ENCODE measurements at places on chromosomes 3 and 15.

- no peak for DNase-seq
Measured at GRCh38 chr3:185653949-185654757, 68.1 kb downstream of the SENP2 start.

- DNase-seq: no peak
Measured at GRCh38 chr15:37880009-37880834, 54.2 kb upstream of the TMCO5A start.

GRCh38 chr15:78617076-78617475, 3.7 kb downstream of the CHRNA3 start:
- DNase-seq: no peak

DNA sequence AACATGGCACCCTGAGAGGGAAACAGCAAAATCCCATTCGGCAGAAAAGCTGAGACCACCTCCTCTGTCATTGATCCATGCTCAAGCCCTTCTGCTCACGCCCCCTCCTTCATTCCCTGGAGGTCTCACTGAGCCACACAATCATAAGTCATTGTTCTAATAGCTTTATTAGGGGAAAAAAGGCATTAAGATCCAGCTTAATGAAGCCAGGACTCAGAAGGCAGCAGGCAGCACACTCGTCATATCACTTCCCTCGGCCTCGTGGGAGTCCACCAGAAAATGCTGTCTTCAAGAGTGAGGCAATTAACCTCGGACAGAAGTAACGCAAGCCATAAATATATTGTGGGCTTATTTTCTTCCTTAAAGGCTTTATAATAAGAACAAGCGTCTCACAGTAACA, 153.9 kb upstream of the PPP2R3A start:
- DNase-seq: no peak

GRCh38 chr3:53823026-53823955, 22.9 kb downstream of the CHDH start:
- DNase-seq: no peak

DNA sequence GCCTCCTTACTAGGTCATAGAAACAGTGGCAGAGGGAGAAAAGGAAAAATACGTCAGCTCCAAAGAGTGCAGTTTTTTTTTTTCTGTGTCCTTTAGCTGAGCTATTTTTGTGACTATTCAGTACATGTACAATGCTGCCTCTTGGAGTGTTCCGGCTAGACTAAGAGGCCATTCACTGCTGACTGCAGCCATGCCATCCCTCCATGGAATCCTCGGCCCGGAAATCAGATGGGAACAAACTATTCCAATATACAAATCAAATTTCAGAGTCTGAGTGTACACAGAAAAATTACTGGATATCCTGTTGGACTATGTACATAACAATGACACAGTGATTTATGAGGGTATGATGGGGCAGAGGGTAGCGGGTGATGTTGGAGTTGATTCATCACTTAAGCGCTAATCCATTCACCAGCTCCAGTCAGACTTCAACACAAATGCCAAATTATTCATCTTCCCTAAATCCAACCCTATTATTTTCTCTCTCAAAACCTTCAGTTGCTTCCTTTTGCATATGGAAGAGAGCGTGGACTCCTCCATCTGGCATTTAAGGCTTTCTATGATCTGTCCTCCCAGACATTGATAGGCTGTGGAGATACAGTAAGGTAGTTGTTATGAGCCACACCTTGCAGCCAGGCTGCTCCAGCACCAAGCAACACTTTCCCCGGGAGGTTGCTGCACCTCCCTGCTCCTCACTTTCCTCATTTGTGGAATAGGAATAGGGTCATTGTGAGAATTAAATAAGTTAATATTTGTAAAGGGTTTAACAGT, 109.1 kb downstream of the LPP start:
- no peak for DNase-seq

GRCh38 chr15:101172501-101173071, 79.3 kb downstream of the CHSY1 start:
- DNase-seq: no peak

DNA sequence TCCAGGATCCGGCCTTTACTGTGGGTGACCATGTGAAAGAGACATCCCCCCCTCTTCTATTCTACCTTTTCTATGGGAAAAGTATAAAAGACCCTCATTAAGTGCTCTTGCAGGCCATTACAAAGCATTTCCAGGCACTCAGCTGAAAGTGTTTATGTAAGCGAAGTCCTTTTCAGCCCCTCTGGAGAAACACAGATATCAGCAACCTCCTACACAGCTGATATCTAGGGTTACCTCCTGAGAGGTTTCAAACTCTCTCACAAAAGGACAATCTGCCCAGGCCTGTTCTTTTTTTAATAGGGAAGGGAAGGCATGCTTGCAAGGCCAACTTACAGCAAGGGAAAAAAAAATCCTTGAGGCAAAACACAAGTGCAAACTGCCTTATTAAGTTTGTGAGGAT, 12.6 kb downstream of the ETV5 start:
- no peak for DNase-seq

DNA sequence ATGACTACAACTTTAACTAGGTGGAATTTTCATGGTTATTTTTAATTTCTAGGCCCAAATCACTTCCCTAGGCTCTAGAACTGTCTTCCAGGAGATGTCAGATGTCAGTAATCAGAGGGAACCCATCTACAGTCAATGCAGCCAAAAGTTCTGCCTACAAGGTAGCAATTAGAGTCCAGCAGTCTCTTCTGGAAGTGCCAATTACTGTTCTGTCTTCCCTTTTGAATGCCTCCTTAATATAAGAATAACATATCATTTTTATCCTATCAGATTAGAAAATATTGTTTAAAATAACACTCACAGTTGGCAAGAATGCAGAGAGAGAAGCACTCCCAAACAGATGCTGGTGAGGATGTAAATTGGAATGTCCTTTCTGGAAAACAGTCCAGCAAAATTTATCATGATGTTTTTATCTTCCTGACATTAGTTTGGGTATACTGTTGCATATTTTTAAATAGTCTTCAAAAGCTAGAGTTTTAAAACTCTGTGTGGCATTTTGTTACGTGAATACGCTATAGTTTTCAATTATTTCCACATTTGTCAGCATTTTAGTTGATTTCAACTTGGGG, 543.7 kb downstream of the FHIT start:
- no peak for DNase-seq

GRCh38 chr3:63954182-63954581, 42.0 kb upstream of the SCAANT1 start:
- DNase-seq: no peak

GRCh38 chr15:29674661-29675533, 147.4 kb downstream of the TJP1 start:
- no peak for DNase-seq

GRCh38 chr3:71388535-71389120, 194.9 kb downstream of the FOXP1 start:
- DNase-seq: no peak

DNA sequence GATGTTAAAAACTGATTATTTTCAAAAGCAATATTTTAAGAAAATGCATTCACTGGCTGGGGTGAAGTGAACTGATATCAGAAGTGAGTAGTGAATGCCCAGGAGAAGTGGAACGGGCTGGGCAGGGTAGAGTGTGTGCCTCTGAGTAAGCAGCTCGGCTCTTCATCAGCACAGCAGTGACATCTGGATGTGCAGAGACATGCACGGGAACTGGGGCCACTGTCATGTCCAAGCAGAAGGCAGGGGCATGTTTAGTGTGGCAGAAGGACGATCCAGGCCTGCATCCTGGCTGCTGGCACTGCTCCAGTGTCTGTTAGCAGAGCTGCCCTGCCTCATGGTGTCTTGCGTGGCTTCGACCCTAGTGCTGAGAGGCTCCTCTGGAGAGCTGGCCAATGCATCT, 305.6 kb upstream of the LRRFIP2 start:
- DNase-seq: no peak

- no peak for DNase-seq
Measured at GRCh38 chr15:46636206-46636605, 1001.4 kb downstream of the SQOR start.

- no peak for DNase-seq
Measured at GRCh38 chr15:29952225-29952624, 130.0 kb upstream of the TJP1 start.

GRCh38 chr15:20294651-20295237, 246.9 kb downstream of the GOLGA6L6 start:
- no peak for DNase-seq

DNA sequence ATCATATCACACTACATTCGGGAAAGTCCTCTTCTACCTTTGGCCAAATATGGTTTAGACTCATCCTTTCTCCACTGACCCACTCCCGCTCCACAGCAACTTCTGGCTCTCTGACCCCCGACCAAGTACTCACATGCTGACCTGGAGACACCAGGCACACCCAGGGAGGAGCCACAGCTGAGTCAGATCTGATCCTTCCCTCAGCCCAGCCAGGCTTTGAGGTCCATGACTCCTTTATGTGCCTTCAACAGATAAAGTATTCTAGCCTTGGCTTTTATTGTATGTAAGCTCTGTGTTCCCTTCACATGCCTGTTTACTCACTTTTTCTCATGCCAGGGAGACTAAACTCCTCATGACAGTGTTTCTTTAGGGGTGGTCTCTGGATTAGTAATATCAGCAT, 166.9 kb upstream of the UMPS start:
- DNase-seq: no peak

GRCh38 chr3:131526801-131527347, 24.1 kb upstream of the MRPL3 start:
- no peak for DNase-seq

DNA sequence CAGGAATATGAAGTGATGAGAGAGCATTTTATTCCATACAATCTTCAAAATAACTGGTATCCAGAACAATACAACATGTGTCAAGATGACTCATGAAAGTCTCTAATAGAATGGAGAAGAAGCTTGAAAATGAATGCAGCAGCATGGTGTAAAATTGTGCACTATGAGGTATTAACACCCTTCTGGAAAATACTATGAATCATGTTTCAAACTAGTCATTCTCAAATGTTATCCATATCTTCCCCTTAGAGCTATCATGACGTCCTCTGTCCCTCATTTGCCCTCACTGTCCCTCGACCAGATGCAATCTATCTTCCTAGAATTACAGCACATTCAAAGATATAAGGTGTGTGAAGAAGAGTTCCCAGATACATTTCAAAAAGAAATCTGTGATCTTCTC, 198.2 kb downstream of the NECTIN3 start:
- DNase-seq: no peak

DNA sequence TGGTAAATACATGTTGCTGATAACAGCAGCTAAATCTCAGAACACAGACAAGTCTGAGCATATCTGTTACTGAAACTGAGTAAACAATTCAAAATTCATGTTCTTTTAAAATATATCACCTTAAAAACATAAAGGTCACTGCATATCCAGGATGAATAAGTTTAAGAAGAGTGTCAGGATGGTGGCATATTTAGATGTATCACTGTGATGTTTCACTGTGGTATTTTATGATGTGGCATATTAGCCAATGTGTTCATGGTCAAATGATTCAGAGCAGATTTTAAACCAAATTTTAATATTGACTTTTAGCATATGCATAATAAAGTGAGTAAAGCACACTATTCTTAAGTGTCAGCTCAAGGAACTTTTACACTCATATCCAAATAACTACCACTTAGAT, 346.4 kb upstream of the DPPA4 start:
- no peak for DNase-seq

- DNase-seq: peak; percentile 4
Measured at GRCh38 chr3:112128843-112129727, 4.0 kb downstream of the GCSAM start.

GRCh38 chr15:62389885-62390790, 225.1 kb upstream of the C2CD4B start:
- DNase-seq: peak; percentile 42

- DNase-seq: no peak
Measured at GRCh38 chr15:85964471-85964870, 115.2 kb upstream of the AGBL1 start.

- no peak for DNase-seq
Measured at GRCh38 chr3:118955914-118956556, 78.6 kb downstream of the IGSF11 start.

DNA sequence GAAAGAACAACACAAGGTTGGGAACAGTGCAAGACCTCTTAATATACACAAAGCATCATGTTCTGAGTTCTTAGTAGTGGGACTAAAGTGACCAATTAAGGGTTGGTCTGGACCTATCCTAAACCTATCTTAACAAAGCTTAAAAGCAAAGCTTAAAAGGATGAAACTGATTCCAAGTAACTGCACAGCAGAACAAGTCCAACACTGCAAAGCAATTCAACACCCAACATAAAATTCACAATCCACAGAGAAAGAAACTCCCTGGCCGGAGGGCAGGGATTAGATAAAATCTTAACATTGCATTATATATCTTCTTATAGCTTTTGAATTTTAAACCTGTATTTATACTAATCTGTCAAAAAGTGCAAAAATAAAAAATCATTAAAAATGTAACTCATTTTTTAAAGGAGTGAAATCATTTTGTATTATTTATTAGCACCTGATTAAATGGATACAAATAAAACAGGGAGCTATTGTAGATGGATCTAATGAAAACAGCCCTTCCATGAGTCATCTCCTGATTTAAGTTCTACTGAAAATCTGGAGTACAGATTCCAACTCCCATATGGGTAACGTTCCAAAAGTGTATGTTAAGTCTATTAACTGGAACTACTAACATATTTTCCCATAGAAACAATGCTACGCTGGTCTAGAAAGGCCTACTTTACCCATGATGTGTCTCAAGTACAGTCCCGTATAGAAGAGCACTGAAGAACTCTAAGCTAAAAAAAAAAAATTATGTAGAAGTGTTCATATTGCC, 34.9 kb downstream of the PIK3R4 start:
- no peak for DNase-seq

DNA sequence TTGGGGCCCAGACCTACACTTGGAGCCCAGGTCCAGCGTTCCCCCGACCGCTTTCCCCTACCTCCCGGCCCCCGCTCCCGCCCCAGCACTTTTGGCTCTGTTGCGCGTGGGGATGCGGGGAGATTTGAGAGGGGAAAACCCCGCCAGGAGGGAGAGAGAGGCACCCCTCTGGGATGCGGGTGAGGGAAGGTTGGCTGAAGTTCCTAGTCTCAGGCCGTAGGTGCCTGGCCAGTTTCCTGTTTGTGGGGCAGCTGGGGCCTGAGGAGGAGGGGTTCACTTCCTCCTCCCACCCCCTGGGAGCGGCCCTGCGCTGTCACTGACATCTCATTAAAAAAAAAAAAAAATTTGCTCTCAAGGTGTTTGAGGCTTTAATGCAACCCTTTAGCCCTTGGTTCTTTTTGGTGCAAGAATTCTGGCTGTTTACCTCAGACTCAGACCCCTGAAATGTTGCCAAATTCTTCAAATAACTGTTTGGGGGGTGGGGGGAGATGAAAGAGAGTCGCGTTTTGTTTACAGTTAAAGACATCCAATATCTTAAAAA, 2.6 kb downstream of the FAM43A start:
- no peak for DNase-seq

GRCh38 chr3:37558580-37558979, 303.1 kb upstream of the CTDSPL start:
- no peak for DNase-seq

- DNase-seq: no peak
Measured at GRCh38 chr3:189301479-189301878, 129.7 kb downstream of the TPRG1 start.

DNA sequence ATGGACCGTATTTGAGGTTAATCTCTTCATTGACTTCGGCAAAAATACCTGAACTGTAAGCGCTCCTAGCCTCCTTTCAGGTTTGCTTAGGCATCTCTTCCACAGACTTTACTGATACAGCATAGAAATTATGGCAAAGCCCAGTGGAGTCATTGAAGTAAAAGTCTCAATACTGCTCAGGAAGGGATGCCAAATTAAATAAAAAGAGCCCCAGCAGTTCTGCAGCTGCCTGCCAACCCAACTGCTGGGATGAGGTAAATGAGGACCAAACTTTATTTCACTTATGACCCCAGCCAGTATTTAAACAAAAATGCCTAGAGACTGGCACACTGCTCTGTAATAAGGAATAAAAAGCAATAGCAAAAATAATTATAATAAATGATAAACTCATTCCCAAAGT, 65.4 kb downstream of the IQCH start:
- DNase-seq: no peak

GRCh38 chr15:68407141-68407885, 24.6 kb downstream of the ITGA11 start:
- DNase-seq: no peak
